Spinal cord (tissue), 10 donors: ENCODE measurements at places on chromosomes 4 and X.

DNA sequence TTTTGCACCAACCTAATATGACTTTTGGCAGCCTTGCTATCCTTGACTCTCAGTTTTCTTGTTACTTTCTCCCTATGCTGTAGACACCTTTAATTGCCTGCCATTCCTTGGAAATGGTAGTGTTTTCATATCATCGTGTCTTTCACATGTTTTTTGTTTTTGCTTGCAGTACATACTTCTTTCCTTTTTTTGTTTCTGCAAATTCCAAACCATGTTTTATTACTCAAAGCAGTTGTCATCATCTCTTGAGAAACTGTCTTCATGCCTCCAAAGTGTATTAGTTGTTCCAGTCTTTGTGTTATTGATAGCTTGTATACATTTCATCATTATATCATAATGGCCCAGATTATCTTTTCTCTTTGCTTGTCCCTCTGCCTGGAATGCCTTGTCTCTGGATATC, 57.1 kb downstream of the PDLIM5 start:
- DNase-seq, result no peak

GRCh38 chr4:10098780-10099160, 17.8 kb downstream of the WDR1 start:
- DNase-seq, result no peak

DNA sequence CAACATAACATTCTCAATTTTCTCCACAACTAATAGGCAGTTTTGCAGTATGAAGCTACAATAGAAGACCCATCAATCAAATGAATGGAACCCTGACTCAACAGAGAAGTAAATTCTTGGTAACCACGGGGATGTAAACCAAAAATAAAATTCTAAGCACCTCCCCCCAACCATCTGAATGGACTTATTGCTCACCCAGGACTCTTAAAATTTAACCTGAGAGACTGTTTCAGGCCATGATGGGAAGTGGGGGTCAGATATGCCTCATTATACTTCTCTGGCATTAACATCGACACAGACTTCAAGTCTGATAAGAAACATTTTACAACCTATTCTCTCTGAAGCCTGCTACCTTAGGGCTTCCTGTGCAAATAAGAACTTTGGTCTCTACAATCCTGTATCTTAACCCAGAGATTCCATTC, 620.9 kb downstream of the TLL1 start:
- DNase-seq, result no peak

GRCh38 chr4:115780268-115780667, 666.8 kb upstream of the NDST4 start:
- DNase-seq, result no peak

DNA sequence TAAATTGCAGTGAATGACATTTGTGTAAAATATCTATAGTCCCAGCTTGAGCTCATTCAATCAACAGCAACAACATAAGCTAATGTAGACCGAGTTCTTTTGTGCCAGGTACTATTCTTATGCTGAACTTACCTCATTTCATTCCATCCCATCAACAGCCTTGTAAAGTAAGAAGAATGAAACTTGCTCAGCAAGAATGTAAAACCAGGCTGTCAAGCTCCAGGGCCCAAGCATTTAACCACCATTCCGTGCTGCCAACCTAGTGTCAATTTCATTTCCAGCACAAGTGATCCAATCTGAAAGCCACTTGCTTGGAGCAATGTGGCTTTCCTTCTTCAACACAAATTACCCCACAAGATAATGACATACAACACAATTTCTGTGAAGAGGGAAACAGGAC, 36.6 kb downstream of the RASSF6 start:
- DNase-seq, result no peak
